ENCODE measurements at places on chromosomes 5 and 9. TPM values are rescaled to one million over a fixed set of nuclear protein-coding genes. Genes with fewer than 3 reads are reported as not detected.

TENT4A gene
- 17.5 TPM for total RNA-seq

ZNF608 gene
- 0.77 TPM for total RNA-seq

NEUROG1 gene
- not detected for total RNA-seq

AOPEP gene
- total RNA-seq = 167 TPM

ARID3C gene
- total RNA-seq = 0.21 TPM
